ENCODE measurements at places on chromosomes 3 and 15.

- no peak for DNase-seq
These were observed 214.1 kb upstream of the CTNNB1 start for GRCh38 chr3:40985195-40985594.

- peak; percentile 1 for DNase-seq
These were observed 36.2 kb upstream of the C3orf38 start for GRCh38 chr3:88113311-88114162.

GRCh38 chr3:14523792-14524191 is 16.4 kb downstream of the GRIP2 start:
- DNase-seq = no peak

GRCh38 chr3:71722693-71723092 is 2.5 kb downstream of the EIF4E3 start:
- DNase-seq = no peak

DNA sequence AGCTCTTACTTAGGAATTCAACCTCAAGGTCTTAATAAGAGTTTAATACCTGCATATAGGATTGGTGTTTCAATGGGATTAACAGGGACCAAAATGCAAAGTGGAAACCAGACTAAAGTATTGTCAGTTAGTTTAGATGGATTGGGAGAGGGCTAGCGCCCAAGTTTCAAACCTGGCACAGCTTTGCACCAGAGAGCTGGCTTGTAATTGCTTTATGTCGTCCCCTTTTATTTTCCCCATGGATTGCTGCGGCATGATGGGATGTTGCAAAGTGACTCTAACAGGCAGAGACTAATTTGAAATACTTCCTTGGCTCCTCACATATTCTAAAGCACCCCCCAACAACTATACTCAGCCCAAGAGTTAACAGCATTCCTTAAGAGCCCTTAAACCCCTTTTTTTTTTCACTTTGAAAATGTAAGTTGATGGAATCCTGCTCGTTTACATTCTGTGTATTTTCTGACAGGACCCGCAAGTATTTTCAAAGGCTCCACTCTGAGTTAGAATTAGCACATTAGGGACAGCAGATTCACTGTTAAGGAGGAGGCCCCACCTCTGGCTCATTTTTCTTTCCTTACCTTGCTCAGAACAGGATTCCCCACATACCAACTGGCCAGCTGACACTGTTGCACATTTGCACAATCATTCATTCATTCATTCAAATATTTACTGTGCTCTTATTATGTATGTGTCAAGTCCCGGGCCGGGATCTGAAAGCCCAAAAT is 214.2 kb downstream of the ERC2 start:
- no peak for DNase-seq

DNA sequence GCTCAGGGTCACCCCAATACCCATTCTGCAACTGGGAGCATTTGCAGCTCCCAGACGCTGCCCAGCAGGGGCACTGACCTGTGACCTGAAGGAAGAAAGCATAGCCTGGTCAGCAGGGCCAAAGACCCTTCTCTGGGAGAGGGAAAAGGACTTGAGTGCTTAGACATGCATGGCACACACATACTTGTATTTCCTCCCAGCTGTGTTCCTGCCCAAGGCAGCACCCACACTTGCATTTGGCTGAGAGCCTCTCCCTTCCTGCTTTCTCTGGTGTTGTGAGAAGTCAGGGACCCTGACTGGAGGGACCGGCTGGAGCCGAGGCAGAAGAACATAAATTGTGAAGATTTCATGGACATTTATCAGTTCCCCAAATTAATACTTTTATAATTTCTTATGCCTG is 7.2 kb upstream of the LAMB2 start:
- no peak for DNase-seq

GRCh38 chr3:80297720-80298119 is 529.9 kb upstream of the ROBO1 start:
- no peak for DNase-seq

GRCh38 chr15:36925653-36926426 is 174.5 kb downstream of the MEIS2 start:
- DNase-seq = no peak

DNA sequence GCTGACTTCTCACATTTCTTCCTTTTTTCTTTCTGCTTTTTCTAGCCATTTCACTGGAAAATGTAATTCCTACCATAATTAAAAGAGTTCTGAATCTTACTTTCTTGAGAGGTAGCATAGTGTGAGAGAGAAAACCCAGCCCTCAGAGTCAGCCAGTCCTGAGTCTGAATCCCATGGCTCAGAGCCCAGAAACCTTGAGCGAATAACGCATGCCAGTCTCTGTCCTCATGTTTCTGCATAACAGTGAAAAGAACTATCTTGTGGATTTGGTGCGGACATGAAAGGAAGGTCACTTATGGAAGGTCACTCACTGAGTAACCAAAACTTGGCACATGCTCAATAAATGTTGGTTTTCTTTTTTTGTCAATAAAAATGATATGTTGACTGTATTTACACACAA is 29.3 kb upstream of the SLCO3A1 start:
- no peak for DNase-seq

GRCh38 chr3:77780278-77780996 is 740.5 kb downstream of the ROBO2 start:
- no peak for DNase-seq

- DNase-seq = no peak
These were observed 168.4 kb downstream of the STAC start for GRCh38 chr3:36548712-36549111.

DNA sequence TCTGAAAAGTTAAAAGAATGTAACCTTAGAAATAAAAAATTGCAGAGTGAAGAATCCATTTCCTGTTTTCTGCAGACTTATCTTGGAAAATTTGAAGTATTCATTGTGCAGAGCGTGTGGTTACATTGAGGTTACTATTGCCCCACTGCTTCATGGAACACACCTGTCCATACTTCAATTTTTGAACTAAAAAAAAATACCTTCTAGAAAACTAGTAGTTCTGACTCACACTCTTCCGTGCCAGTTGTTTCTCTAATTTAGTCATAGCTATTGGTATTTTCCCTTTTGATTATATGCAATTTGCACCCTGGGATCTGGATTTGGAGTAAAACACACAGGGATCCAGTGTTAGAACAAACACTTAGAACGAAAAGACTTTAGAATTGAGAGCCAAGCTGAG is 111.8 kb upstream of the LYSMD4 start:
- no peak for DNase-seq

GRCh38 chr3:45330510-45331295 is 57.7 kb upstream of the LARS2 start:
- DNase-seq = no peak

- no peak for DNase-seq
These were observed 172.0 kb downstream of the VPS13C start for GRCh38 chr15:61888074-61888780.

DNA sequence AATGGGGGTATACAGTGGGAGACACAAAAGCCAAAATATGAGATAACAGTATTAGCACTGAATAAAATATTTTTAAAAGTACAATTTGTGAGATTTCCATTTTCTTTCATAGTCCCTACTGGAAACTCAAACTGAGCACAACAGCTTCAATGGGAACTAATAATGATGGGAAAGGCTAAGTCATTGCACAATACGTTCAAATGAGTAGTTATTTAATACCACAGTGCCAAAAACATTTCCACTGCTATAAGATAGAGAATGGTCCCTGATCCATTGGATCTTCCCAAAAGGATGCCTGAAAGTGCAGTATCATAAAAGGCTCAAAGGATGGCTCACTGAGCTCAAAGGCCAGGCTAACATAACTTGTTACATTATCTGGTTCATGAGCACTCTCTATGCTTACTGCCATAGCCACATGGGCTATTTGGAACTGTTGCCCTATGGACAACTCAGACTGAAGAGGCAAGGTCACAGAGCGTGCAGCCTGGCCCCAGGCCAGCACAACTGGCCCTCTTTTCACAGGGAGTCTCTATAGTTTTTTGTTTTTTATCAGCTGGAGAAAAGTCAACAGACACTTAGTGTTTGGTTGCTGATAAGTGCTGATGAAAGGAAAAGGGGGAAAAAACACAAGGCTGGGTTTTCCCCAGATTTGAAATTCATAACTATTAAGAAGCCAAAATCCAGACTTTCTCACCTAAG is 54.1 kb upstream of the PPIB start:
- no peak for DNase-seq

- no peak for DNase-seq
These were observed 482 bp upstream of the OGG1 start for GRCh38 chr3:9749296-9749644.

DNA sequence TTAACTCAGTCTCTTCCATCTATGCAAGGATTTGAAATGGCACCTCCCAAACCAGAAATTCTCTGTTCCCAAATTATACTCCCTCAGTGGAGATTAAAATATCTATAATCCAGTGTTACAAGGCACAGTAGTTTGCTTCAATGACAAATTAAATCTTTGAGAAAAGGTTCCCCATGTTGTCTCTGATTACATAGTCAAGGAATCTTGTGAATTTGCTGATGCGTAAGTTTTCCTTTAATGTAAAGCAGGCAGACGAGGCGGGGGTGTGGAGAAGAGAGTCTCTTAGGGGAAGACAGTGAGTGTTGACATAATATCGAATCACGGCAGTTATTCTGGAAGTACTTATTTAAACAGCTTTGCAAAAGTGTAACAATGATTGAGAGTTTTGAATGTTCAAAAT is 236.4 kb upstream of the RARB start:
- no peak for DNase-seq

GRCh38 chr3:171803044-171803443 is 7.2 kb downstream of the PLD1 start:
- DNase-seq = no peak

GRCh38 chr15:65106011-65106590 is 8.9 kb downstream of the UBAP1L start:
- no peak for DNase-seq

DNA sequence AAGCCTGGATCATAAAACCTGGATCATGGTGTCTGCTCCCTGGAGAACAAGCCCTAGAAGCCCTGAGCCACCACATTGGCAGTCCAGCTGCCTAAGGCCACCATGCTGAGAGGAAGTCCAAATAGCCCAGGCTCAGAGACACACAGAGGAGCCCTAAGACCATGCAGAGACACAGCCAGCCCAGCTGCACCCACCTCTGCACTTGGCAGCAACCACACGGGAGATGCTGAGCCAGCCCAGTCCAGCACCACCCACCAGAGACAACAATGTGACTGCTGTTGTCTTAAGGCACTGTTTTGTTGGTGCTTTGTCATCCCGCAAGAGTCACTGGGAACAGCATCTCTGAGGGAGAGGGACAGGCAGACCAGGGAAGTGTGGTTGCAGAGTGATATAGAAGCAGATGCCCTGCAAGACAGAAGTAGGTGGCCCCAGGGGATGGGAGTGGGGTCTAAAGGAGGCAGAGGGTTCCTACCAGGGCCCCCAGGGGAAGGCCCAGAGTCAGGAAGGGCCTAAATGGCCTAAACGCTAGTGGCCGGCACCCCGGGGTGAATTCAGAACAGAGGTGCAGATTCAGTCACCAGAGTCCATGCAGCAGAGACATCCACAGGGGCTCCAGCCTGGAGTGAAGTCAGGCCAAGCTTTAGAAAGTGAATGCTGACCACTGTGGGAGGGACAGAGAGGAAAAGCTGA is 105.4 kb upstream of the PRR20G start:
- no peak for DNase-seq

DNA sequence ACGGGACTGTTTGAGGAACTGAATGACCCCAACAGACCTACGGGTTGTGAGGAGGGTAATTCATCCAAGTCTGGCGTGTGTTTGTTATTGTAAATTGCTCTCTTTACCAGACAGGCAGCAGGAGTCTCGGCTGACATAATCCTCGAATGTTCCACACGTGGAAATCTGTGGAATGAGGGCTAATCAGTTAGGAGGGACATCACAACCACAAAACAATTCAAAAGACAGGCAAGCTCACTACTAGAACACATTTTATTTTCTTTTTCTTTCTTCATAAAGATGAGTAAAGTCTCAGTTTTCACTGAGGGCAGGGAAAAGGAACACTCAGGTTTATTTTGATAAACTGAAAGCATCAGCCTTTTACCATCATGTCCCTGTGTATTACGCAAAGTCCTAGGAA is 53.8 kb downstream of the GRK7 start:
- no peak for DNase-seq

DNA sequence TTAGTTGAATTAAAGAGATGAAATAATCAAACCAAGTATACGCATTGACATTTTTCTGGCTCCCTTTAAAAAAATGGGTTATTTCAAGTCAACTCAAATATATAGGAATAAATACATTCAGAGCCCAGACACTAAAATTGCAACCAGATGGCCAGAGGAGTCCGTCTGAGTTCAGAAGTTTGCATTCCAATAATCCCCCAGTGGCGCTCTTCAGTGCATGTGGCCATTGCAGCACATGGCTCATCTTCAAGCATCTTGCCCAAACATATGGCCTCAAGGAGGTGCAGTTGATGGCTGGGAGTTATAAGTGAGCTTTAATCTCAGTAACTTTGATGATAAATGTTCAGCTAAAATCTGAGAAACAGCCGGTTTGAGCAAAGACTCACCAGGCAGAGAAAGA is 295.8 kb upstream of the LRRN1 start:
- no peak for DNase-seq

- no peak for DNase-seq
These were observed 16.3 kb upstream of the TRAT1 start for GRCh38 chr3:108806316-108806715.

- DNase-seq = no peak
These were observed 148.5 kb downstream of the OTOL1 start for GRCh38 chr3:161644891-161645635.

DNA sequence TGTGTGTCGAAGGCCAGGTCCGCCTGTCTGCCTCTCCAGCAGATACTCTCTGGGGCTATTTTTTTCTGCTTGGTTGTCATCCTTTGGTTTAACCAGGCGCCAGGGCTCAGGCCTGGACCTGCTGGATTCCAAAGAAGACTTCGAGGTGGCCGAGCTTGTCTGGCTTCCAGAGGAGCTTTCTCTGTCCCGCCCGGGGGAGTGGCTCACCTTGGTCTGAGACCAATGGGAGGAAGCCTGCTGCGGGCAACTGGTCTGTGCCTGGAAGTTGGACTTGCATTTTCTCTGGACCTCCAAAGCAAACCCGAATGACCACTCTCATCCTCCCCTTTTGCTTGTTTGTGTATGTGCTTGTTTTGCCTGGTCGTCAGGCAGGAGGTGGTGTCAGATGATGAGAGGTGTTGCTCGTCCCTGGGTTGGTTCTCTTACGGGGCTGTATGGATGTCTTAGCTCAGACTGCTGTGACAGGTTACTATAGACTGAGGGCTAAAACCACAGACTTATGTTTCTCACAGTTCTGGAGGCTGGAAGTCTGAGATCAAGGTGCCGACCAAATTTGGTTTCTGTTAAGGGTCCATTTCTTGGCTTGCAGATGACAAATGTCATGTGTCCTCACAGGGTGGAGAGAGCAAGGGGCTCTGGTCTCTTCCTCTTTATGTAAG is 19.3 kb downstream of the IGF1R start:
- DNase-seq = no peak

DNA sequence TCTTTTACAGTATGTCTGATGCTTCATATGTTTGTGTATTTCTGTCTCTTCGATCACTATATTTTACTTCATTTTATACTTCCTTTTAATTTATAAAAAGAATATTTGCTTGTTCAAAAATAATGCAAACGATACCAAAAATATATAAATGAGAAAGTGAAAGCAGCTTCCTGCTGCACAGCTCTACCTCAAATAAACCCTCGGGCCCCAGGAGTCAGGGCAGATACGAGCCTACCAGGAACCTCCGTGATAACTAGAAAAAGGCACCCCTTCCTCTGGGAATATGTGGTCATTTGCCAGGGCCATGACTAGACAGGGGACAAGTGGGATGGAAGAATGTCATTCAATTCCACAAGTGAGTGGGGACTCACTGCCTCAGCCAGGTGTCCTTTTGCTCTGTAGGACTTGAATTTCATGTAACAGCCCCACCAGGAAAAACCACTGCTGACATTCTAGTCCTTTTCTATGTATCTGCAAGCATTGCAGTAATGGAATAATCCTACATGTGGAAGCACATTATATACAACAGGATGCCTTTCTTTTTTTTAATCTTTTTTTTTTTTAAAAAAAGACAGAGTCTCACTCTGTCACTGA is 133.3 kb downstream of the SUCLG2 start:
- DNase-seq = no peak

Measured in NCI-H187 treated with DMSO at 0.1 percent for 48 hours (cell line).